ENCODE measurements at places on chromosomes 13 and 19. TPM values are rescaled to one million over a fixed set of nuclear protein-coding genes. Genes with fewer than 3 reads are reported as not detected.

DNA sequence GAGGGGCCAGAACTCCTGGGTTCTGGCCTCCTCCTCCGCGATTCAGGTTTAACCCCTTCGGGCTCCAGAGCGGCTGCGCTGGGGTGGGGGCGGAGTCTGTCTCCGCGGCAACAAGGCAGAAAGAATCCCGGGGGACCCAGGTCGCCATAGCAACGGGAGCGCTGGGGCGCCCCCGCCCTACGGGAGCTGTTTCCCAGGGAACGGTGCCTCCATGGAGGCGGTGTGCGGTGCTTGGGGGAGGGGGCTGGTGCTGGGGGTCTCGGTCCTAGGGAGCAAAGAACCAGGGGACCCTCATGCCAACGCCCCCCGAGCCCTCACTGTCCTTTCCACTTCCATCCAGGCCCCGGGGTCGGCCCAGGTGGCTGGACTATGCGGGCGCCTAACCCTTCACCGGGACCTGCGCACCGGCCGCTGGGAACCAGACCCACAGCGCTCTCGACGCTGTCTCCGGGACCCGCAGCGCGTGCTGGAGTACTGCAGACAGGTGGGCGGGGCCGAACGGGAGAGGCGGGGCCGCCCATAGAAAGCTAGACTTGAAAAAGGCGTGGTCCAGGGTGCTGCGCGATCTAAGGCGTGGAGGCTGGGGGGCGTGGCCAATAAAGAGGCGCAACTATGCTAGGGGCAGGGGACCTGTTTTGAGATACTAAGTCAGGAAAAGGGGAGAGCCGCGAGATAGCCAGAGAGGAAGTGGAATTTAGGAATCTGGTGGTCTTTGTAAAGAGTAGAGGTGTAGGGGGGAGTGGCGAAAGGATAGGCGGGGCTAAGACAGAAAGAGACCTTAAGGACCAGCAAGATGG lies 1.2 kb downstream of the APLP1 start:
- peak overlapping the region; percentile 66 for H3K4me3 ChIP-seq
- no peak overlapping the region for H3K27ac ChIP-seq
- H3K4me1 ChIP-seq: peaks cover 8% of the 10 kb centered on the region
- peaks cover 5% of the 10 kb centered on the region for H3K27me3 ChIP-seq

GRCh38 chr13:108828086-108828815 lies 198.8 kb downstream of the MYO16 start:
- peaks cover 7% of the 10 kb centered on the region for H3K36me3 ChIP-seq
- DNase-seq: no peak
- H3K27me3 ChIP-seq: no peaks in the 10 kb centered on the region
- no peaks in the 10 kb centered on the region for H3K4me1 ChIP-seq
- no peak overlapping the region for H3K4me3 ChIP-seq

DNA sequence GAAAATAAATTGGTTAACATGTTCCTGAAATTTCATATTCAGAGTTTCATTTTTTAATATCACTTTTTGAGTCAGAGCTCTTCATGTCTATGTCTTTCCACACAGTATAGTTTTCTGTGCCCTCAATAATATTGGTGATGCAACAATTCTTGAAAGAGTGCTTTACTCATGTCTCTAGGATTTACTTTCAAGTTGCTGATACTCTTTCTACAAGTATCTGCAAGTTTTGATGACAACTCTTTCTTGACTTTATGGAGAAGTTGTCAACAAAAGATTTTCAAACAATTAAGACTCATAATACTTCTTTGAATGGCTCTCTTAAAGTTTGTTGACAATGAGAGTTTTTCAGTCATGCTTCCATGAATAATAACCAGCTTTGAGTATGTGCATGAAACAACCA lies 561.7 kb downstream of the DIAPH3 start:
- peaks cover 10% of the 10 kb centered on the region for H3K36me3 ChIP-seq
- no peak for DNase-seq
- no peaks in the 10 kb centered on the region for H3K4me1 ChIP-seq
- H3K27me3 ChIP-seq: no peaks in the 10 kb centered on the region
- no peak overlapping the region for H3K27ac ChIP-seq
- H3K4me3 ChIP-seq: no peak overlapping the region

DNA sequence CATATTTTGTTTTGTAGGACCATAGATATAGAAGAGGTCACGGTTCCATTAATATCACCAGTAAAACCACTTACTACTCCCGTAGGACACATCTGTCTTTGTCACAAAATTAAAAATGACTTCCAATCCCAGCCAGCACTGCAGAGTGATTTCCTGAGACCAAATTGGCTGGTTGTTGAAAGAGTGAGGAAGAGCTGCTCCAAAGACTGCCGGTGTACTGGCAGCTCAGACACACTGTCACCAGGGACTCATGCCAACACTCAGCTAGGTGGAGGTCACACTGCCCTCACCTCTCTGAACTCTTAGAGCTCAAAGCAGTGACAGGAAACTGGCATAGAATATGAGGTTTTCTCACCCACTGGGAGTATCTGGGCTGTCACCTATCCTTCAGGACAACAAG lies 52.1 kb downstream of the FLT1 start:
- no peak for DNase-seq
- peaks cover 50% of the 10 kb centered on the region for H3K36me3 ChIP-seq
- peaks cover 19% of the 10 kb centered on the region for H3K4me1 ChIP-seq

GRCh38 chr19:7783991-7784423 lies 21.0 kb downstream of the CLEC4M start:
- no peak overlapping the region for H3K4me3 ChIP-seq
- H3K4me1 ChIP-seq: no peaks in the 10 kb centered on the region
- no peak overlapping the region for H3K27ac ChIP-seq
- peak; percentile 42 for DNase-seq

DNA sequence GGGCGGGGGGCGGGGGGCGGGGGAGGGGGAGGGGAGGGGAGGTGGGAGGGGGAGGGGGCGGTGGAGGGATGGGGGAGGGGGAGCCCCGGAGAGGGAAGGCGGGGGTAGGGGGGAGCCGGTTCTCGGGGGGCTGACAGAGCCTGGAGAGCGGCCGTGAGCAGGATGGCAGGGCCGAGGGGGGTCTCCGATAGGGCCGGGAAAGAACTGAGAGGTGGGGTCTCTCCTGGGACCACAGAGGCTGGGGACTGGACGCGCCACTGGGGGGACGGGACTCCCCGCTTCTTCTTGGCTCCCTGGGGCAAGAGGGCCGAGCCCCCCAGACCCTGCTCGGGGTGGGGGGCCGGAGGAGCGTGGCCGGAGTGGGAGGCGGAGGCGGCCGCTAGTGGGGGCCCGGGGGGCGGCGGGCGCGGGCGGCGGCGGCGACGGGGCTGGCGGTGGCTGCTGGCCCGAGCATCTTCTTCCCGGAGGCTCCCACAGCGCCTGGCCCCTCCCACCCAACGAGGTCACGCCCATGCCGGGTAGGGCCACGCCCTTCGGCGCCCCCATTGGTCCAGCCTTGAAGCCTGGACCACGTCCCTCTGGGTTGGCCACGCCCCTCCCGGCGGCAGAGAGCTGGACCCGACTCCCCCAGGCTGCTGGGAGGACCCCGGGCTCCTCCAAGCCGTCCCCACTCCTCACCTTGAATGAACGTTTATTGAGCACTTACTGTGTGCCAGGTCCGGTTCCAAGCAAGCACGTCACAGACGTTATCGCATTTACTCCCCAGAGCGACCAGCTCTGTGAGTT lies at the start of gene NOVA2:
NOVA2 (minus strand) TSS at position 313 of the 786 bp plus-strand sequence. CDS start 514 bp downstream, outside the sequence.
- H3K4me1 ChIP-seq: peaks cover 2% of the 10 kb centered on the region
- H3K27me3 ChIP-seq: no peaks in the 10 kb centered on the region

DNA sequence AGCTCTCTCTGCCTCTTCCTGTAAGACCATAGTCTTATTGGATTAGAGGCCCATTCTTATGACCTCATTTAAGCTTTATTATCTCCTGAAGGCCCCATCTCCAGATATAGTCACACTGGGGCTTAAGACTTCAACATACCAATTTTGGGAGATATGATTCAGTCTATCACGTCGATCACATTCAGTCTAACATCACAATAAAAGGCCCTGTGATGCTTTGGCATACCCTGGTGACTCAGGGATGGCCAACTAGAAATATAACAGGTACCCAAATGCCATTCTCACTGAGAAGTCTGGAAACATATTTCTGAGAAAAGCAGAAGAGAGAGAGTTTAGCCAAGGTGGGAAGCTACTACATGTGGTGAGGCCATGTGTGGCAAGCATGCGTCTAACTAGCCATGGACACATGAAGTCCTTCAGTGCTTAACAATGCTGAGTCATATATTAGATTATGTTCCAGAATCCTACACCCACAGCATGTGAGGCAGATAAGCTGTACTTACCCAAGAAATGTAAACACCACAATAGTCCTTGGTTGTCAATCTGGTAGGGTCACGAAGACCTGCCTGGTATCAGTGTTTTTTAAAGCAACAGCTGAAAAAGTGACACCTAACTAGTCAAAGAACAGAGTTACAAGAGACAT lies 485.1 kb downstream of the FOXO1 start:
- H3K4me3 ChIP-seq: no peak overlapping the region
- H3K36me3 ChIP-seq: no peaks in the 10 kb centered on the region
- no peak overlapping the region for H3K27ac ChIP-seq
- no peaks in the 10 kb centered on the region for H3K4me1 ChIP-seq
- DNase-seq: no peak
- H3K27me3 ChIP-seq: no peaks in the 10 kb centered on the region

DNA sequence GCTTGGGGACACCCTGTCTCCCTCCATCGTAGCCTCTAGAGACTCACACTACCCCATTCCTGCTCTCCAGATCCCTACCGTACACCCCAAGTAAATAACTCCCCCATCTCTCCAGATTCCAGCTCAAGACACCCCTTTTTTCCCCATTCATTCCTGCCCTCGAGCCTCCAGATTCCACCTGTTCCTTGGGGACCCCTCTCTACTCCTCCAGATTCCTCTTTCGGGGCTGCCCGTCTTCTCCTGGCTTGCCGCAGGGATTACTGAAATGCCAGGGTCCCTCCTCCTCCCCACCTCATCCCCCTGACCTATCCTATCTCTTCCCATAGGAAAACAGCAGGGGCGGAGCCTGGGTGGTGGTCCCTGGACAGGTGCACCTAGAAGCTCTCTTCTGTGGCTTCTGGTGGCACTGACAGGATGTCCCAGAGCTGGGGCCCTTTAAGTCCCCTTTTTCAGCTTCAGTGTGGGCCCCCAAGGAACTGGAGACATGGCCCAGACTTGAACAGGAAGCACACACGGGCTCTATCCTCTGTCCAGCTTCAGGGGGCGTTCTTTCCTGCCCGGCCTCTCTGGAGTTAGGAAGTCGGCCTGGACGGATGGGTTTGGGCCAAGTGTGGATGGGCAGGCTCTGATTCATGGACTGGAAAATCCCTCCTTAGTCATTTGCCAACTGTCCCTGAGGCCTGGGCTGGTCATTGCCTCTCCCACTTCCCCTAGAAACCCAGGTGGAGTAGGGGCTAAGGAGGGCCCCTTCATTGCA lies 1.2 kb downstream of the ZSWIM4 start:
- peaks cover 10% of the 10 kb centered on the region for H3K36me3 ChIP-seq
- H3K4me1 ChIP-seq: no peaks in the 10 kb centered on the region
- peak overlapping the region; percentile 89 for H3K4me3 ChIP-seq
- no peak overlapping the region for H3K27ac ChIP-seq
- DNase-seq: peak; percentile 74

DNA sequence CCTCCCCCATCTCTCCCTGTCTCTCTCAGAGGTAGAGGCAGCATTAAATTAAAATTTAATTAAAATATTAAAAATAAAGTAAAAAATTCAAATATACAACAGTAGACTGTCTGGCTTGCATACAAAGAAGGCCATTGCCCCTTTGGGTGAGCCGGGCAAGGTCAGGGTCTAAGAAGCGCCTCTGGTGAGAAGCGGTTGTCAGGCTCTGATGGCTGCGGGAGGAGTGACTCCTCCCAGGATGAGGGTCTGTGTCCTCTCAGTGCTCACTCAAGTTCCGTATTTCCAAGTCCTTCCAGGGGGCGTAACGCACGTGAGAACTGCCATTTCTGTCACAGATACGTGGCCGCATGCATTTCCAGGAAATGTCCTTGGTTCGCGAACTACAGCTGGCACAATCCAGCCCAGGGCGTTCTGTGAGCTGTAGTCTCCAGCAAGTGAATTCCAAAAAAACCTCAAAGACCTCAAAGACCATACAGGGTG lies 737 bp upstream of the ZNF181 start:
- no peaks in the 10 kb centered on the region for H3K4me1 ChIP-seq
- peaks cover 11% of the 10 kb centered on the region for H3K36me3 ChIP-seq
- no peak overlapping the region for H3K27ac ChIP-seq
- no peaks in the 10 kb centered on the region for H3K27me3 ChIP-seq
- peak overlapping the region; percentile 83 for H3K4me3 ChIP-seq

DNA sequence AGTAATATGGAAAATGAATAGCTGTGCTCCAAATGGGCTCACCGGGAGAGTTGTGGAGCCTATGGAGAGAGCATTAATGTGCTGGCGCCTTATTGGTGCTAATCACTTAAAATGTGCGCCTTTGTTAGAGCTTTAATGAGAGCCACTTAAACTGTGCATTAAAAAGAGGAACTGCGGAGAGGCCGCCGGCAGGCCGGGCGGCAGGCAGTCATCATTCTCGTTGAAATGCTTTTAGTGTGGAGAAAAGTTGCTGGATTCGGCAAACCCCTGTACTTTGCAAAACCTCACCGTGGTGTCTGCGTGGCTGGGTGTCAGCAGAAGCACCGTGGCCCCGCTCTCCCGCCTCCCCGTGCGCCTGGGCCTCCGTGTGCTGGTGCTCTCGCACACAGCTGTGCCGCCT lies 105.5 kb downstream of the KDM4B start:
- no peak overlapping the region for H3K4me3 ChIP-seq
- peaks cover 6% of the 10 kb centered on the region for H3K4me1 ChIP-seq
- no peak overlapping the region for H3K27ac ChIP-seq

- peaks cover 3% of the 10 kb centered on the region for H3K36me3 ChIP-seq
- peak overlapping the region; percentile 69 for H3K4me3 ChIP-seq
- H3K27ac ChIP-seq: no peak overlapping the region
- no peaks in the 10 kb centered on the region for H3K4me1 ChIP-seq
- H3K27me3 ChIP-seq: peaks cover 26% of the 10 kb centered on the region
- DNase-seq: no peak
Measured at GRCh38 chr19:46648060-46648960, 12.3 kb upstream of the GNG8 start.

DNA sequence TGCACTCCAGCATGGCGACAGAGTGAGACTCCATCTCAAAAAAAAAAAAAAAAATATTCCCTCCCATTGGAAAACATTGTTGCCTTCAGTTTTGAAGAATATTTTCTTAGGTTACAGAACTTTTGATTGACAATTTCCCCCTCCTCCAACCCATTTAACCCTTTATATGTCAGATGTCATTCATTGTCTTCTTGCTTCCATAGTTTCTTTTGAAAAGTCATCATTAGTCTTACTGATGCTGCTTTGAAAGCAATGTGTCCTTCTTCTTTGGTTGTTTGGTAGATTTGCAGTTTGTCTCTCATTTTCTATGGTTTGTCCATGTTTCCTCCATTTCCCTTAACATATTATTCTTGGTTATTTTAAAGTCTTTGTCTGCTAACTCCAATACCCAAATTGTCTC lies 25.4 kb downstream of the ZNF558 start:
- H3K27ac ChIP-seq: no peak overlapping the region
- no peak for DNase-seq
- no peaks in the 10 kb centered on the region for H3K4me1 ChIP-seq
- H3K4me3 ChIP-seq: no peak overlapping the region
- H3K27me3 ChIP-seq: no peaks in the 10 kb centered on the region

ZNF432 gene
- total RNA-seq: 13.6 TPM

JSRP1 gene
- 0.90 TPM for total RNA-seq

CILP2 gene
- total RNA-seq: 6.4 TPM

ATP1A3 gene
- total RNA-seq: 11.6 TPM

CEBPA gene
- total RNA-seq: 3.7 TPM

NFIC gene
- 5.6 TPM for total RNA-seq

ZNF490 gene
- 9.7 TPM for total RNA-seq

ZNF468 gene
- total RNA-seq: 34.7 TPM

GIPC3 gene
- total RNA-seq: 1.9 TPM

All from H9 (cell line).